Jurkat, Clone E6-1 (cell line): ENCODE measurements at places on chromosomes 12 and 14.

DNA sequence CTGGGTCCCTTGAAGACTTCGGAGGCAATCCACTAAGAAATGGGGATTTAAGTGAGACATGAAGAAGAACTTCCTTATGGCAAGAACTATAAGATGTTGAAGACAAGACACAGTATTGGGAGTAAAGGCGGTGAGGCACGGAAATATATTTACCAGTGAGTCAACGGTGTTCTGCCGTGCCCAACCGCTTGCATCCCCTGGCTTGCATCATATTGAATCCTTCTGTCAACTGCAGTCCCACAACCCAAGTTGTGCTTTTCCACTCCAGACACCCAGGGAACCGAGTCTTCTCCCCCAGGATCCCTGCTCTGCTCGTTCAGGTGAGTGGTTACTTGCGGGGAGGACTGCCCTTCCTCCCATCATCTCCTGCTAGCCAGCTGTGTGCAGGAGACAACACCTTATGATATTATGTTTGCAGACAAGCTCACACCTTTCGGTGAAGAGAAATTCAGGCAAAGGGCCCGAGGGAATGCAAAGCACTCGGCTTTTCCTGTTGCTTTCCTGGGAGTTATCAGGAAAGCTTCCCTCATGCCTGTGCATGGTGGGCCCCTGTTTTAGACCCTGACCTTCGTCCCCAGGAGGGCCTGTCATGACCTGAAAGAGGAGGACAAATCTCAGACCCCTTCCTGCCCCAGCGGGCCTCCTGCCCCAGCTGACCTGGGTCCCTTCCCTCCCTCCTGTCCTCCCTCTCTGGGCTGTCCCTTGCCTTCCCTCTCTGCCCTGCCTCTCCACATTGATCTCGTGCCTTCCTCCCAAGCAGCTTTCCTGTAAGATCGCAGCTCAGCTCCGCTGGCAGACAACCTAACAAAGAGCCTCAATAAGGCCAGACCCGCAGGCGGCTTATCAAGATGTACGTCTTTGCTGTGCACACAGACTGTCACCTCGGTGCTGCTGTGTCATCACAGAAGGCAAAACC lies 4.3 kb upstream of the LRTM2 start:
- DNase-seq, result no peak

DNA sequence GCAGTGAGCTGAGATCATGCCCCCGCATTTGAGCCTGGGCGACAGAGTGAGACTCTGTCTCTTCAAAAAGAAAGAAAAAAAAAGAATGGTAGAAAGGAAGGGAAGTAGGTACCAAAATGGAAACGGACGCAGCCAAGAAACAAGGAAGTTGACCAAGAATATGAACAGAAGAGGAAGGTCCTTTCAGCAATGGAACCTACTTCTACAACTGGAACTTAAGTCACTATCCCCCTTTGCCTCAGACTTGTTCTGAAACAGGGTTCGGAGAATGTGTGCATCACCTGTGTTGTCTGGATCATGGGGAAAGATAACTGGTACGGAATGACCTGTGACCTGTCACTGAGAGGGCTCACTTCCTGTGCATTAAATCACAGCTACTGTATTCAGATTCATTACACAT lies 43.9 kb upstream of the RNASE1 start:
- no peak for DNase-seq

- DNase-seq, result no peak
Observed at GRCh38 chr12:121799842-121800693, 3.7 kb upstream of the SETD1B start.

DNA sequence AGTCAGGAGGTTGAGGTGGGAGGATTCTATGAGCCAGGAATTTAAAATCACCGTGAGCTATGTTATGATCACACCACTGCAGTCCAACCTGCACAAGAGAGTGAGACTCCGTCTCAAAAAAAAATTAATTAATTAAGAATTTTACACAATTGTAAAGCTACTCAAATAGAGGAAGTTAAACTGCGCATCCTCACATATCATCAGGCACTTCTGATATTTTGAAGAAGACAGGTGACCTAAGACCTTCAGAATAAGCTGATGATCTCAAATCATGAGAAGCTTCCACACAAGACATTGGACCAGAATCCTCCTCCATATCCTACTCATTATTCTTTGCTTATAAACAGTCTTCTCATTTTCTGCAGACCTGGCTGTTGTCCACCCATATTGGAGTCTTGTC lies 800.9 kb downstream of the TMEM121 start:
- no peak for DNase-seq

- no peak for DNase-seq
Observed at GRCh38 chr14:87526731-87527130, 466.3 kb downstream of the GALC start.

DNA sequence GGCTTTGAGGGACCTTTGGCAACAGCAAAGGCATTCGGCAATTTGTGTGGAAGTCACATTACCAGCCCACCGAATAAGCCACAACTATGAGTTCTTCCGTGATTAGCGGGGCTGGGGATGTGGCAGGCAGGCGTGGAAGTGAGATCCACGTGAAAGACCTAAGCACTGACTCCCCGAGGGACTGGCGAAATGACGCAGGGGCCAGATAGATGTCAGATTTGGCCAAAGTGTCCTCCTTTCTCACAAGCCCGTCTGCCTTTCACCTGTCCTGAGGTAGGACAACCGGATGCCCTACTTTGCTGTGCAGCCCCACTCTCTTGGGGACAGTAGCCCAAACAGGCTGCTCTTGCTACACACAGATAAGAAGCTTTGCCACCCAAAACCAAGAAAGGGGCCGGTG lies 54.5 kb downstream of the DPF3 start:
- DNase-seq, result no peak

- DNase-seq, result no peak
Observed at GRCh38 chr12:104023710-104024109, 26.3 kb downstream of the GLT8D2 start.

GRCh38 chr14:104865631-104866441 lies 768 bp downstream of the CEP170B start:
- DNase-seq, result no peak

DNA sequence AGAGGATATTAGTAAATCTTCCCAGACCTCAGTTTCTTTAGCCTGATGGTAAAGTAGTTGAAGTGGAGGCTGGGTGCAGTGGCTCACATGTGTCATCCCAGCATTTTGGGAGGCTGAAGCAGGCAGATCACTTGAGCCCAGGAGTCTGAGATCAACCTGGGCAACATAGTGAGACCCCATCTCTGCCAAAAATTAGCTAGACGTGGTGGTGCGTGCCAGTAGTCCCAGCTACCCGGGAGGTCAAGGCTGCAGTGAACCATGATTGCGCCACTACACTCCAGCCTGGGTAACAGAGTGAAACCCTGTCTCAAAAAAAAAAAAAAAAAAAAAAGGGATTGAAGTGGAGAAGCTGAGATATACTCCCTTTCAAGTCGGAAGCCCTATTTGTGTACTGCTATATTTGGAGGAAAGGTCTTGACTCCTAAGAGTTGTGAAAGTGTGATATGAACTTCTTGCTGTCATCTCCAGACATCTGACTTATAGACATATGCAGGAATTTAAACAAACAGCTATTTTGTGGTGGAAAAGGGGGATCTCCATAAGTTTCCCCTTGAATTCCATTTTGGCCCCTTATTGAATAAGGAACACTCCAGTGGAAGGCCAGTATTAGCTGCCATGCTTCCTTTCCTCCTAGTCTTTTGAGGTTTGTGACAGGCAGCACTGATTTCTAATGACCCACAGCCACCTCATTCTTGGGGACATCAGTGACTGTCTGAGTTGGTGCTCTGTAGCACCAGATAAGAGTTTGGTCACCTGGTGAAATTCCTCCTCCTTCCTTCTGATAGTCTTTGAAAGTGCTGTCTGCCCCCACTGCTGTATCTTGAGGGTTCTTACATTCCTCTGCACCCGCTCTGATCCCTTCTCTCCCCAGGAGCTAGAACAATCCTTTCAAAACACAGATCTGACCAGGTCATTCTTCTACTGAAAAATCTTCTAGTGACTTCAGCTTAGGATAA lies 7.4 kb downstream of the ELK3 start:
- DNase-seq, result no peak

GRCh38 chr12:85733984-85734383 lies 102.2 kb downstream of the RASSF9 start:
- no peak for DNase-seq

GRCh38 chr12:132950844-132951535 lies 5.1 kb downstream of the ZNF605 start:
- no peak for DNase-seq

- peak; percentile 77 for DNase-seq
Observed at GRCh38 chr14:106442857-106443256, 916.5 kb downstream of the TMEM121 start.

GRCh38 chr12:11431486-11431885 lies 36.1 kb upstream of the PRB2 start:
- peak; percentile 3 for DNase-seq

DNA sequence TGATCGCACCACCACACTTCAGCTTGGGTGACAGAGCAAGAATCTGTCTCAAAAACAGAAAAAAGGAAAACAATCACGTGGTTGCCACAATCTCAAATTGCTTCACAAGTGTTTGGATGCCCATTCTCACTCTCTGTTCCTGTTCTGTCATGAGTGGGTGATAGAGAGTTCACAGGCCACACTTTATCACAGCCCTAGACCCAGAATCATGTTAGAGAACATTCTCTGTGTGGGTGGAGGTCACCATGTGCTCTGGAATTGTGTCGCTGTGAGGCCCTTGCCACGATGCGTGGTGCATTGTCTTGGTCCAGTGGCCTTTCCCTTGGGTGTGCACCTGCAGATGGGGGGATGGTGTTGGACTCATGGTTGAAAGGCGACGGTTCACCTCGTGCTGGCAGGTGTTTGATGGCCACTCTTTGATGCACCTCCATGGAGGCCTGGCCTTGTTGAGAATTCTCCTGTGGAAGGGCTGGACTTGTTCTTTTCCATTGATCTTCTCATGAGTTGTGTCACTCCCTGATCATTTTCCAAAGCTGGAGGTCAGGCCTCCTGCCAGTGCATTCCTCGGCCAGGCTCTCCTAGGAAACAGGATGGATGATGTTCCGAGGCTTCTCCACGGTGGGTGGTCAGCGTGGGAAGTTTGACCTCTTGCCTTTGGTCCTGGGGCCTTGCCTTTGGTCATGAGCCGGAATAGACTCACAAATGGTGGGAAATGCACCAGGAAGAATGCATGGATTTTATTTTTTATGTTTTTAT lies 91.9 kb downstream of the SLC24A4 start:
- no peak for DNase-seq

GRCh38 chr14:91152499-91152898 lies 38.6 kb downstream of the DGLUCY start:
- DNase-seq, result no peak

- no peak for DNase-seq
Observed at GRCh38 chr12:81081726-81082125, 3.8 kb downstream of the ACSS3 start.

DNA sequence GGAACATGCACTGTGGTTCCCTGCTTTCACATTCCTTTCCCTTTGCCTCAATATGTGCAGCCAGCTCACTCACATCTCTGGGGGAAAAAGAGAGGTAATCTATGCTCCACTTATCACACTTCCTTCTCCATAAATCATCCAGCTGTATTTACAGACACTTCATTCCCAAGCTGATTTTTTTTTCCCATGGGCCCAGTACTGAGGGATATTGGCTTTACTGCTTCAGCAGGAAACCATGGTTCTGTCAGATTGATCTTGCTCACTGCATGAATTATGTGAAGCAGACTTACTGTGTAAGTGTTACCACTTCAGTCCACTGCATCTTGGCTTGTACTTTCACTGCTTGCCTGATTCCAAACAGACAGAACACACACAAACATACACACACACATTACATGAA lies 555.6 kb downstream of the CCER1 start:
- no peak for DNase-seq

DNA sequence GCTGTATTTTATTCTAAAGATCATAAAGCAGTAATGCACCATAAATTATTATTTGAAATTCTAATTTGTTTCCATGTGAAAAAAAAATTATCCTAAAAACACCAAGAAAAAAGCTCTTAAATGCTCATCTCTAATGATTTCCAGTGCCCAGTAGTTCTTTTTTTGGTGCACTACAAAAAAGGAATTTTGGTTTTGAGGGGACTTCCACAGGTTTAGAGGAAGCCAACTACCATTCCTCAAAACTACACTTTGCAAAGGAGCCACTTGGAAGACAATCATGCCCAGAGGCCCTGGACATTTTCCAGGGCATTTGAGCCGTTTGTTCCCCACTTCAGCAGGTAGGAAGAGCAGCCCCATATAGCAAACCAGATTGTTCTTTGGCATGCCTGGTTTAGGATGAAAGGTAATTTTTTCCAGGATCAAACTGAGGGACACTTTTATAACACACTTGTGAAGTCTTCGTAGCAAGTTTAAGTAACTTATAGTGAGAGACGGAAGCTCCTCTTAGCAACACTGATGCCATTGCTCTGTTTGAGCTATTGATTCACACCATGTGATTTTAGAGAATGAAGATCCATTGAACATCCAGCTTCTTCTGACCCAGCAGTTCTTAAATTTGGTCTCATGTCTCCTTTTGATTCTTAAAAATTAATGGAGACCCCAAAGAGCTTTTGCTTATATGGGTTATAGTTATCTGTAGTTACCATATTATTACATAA lies 187.9 kb downstream of the ETV6 start:
- no peak for DNase-seq

- DNase-seq, result no peak
Observed at GRCh38 chr14:99273766-99274345, 1.9 kb upstream of the BCL11B start.

DNA sequence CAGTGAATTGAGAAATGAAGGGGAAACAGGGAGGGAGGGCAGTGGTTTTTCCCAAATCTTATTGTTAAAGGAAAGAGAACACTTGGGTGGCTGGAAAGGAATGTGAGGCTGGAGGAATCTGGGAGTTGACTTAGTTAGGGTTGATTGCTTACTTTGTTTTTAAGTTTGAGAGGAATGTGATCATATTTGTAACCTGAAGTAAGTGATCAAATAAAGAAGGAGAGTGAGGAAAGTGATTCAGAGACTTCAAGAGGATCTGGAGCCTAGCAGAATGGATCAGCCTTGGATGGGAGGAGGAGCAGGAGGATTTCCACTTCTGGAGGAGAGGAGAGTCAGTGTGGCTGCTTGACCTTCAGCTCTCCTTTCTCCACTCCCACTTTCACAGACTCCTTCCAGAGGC lies 6.0 kb upstream of the LRP6 start:
- no peak for DNase-seq

DNA sequence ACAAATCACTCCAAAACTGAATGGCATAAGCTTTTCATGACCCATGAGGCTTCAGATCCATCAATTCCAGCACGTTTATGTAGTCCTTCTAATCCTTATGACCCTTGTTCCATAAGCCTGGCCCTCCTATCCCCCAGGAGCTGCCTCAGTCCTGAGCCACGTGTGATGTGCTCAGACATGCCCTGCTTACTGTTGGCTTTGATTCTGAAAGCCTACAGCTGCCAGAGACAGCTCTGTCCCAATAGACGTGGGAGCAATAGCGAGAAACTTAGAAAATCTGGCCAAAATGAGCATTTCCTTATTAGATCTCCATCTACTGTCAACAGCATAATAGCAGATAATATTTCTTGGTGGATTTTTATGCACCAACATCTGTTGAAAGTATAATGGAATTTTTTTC lies 33.2 kb downstream of the DUSP6 start:
- DNase-seq, result no peak

- DNase-seq, result no peak
Observed at GRCh38 chr12:64229240-64229639, 7.1 kb upstream of the KICS2 start.

GRCh38 chr12:110555577-110556406 lies 27.3 kb downstream of the PPTC7 start:
- DNase-seq, result no peak

- DNase-seq, result no peak
Observed at GRCh38 chr12:56082382-56082781, 2.4 kb downstream of the ERBB3 start.
